ENCODE measurements at places on chromosomes 2 and 18. TPM values are rescaled to one million over a fixed set of nuclear protein-coding genes. Genes with fewer than 3 reads are reported as not detected.

The ANKRD30BL gene
- not detected for total RNA-seq

The CD302 gene
- total RNA-seq = 11.6 TPM

The BUB1 gene
- 27.7 TPM for total RNA-seq

The ZNF638 gene
- total RNA-seq = 187 TPM

The RNF125 gene
- total RNA-seq = 4.8 TPM

The SIGLEC15 gene
- not detected for total RNA-seq

The EMX1 gene
- not detected for total RNA-seq

The CFC1 gene
- total RNA-seq = not detected

The NPC1 gene
- total RNA-seq = 60.4 TPM

The TUBA4B gene
- not detected for total RNA-seq

Data from bladder microvascular endothelial cell (primary cell).